ENCODE measurements at places on chromosomes 6 and 20.

DNA sequence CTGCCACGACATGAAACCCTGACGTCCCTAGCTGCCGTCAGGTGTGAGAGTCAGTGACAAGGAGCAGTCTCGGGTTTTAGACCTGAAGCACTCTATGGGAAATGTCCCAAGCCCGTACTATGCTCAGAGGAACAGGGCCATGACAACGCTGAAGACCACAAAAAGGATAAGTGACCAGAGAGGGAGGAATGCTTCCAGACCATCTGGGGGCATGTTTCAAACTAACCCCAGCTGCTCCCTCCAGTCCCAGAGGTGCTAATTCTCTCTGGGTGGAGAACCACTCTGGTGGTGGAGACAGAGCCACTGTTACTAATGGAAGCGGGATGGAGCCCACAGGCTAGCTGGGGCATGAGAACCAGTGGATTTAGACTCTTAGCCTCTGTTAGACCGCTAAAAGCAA is 8.7 kb downstream of the AURKA start:
- DNase-seq = no peak

GRCh38 chr20:31859266-31859997 is 10.9 kb downstream of the DUSP15 start:
- DNase-seq = no peak

DNA sequence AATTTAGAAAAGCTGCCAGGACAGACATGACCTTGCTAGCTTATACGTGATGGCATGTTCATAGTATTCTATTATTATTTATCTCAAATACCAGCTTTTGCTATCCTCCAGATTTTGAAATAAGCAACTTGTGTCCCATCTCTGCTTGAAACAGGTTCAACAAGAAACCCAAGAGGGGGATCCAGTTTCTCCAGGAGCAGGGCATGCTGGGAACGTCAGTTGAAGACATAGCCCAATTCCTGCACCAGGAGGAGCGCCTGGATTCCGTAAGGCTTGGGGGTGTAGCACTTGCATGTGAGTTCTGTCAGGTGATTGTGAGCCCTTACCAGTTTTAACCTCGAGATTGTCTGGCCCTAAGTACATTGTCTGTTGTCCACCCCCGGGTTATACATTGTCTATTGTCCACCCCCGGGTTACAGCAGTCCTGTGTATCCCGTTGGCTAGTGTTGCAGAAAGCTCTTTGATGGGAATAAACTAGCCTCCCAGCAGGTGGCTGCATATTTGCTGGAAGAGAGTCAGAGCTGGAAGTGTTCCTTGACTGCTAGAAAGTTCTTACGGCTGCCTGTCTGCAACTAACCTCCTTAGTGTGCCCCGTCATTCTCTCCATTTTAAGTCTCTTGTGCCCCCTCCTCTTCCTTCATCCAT is 61.4 kb upstream of the CSE1L start:
- DNase-seq = no peak

- no peak for DNase-seq
These were observed 43.3 kb upstream of the MRPS10 start for GRCh38 chr6:42260972-42261371.

DNA sequence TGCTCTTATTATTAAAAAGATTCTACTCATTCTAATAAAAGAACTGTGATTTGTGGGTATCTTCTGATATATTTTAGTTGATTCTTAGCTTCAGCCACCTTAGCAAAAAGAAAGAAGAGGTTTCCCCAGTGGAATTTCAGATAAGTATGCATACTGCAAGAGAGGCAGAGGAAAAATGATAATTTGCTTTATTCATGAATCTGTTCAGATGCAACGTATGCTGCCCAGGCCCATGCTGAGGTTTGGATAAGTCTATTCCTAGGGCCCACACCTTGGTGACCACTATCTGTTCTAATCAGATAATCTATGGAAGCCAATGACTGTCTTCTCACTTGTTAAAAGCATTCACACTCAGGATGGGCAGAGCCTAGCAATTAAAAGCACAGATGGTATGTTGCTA is 194.0 kb downstream of the HIVEP2 start:
- DNase-seq = no peak

GRCh38 chr6:114068116-114068515 is 97.2 kb upstream of the HDAC2 start:
- no peak for DNase-seq

- DNase-seq = no peak
These were observed 15.8 kb downstream of the NPEPL1 start for GRCh38 chr20:58708246-58708931.

DNA sequence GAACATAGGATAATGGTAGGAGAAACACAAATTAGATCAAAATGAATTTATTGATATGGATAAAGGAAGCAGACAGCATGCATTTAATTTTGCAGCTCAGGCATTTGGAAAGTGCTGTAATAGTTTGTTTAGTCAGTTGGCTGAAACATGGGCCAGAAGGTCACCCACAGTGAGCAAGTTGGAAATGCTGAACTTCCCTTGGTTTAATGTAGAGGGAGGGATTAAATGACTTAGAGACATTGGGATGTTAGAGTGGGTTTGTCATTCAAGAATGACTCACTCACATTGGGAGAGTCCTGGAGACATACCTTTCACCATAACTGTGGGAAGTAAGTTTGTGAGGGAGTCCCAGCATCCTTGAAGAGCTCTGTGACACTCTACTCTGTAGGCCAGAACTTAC is 231.5 kb upstream of the PLCB4 start:
- no peak for DNase-seq

- DNase-seq = no peak
These were observed 30.7 kb downstream of the PMEPA1 start for GRCh38 chr20:57679113-57679512.

GRCh38 chr6:168968228-168968627 is 285.4 kb downstream of the THBS2 start:
- DNase-seq = peak; percentile 93

- DNase-seq = no peak
These were observed 39.4 kb upstream of the MAFB start for GRCh38 chr20:40728470-40728869.
